GM23248 (cell line): ENCODE measurements at places on chromosomes 7 and 10. TPM values are rescaled to one million over a fixed set of nuclear protein-coding genes. Genes with fewer than 3 reads are reported as not detected.
A peak's percentile ranks its signal among the peaks of the same experiment; 100 is the strongest.

Gene FXYD4
- not detected in 2 replicates for total RNA-seq

Gene ADARB2
- not detected in 2 replicates for total RNA-seq

Gene PNLIPRP1
- not detected in 2 replicates for total RNA-seq

Gene RBM20
- 0.13 TPM in 1 of 2 replicates, not detected in the other for total RNA-seq

Gene HOXA7
- total RNA-seq: 3.4 and 6.6 TPM in 2 replicates

Gene TAS2R41
- total RNA-seq: not detected in 2 replicates

Gene GPRIN2
- total RNA-seq: not detected in 2 replicates

DNA sequence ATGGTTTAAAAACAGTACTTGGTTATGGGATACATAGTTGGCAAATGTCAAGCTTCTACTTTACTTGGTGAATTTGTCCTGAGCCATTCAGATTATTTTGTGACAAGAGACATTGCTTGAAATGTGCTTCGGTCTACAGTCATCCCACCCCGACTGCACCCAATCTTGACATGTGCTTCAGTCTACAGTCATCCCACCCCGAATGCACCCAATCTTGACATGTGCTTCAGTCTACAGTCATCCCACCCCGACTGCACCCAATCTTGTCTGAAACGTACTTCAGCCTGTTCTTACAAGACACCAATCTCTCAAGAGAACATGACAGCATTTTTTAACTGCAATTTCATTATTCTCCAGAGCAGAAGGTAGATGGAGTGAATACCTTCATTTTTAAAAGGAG is 47.8 kb downstream of the PRKCQ start:
- no peaks in the 10 kb centered on the region for H3K4me1 ChIP-seq
- H3K27ac ChIP-seq: no peak overlapping the region
- H3K27me3 ChIP-seq: peaks cover 4% of the 10 kb centered on the region; the same call in 1 of the 2 replicates
- no peak overlapping the region for H3K4me3 ChIP-seq
- no peak for DNase-seq

- no peaks in the 10 kb centered on the region for H3K27me3 ChIP-seq
- no peaks in the 10 kb centered on the region for H3K36me3 ChIP-seq
Measured at GRCh38 chr7:30795161-30795948, 24.1 kb downstream of the MINDY4 start.

GRCh38 chr10:47262606-47263533 is 37.1 kb upstream of the GDF10 start:
- DNase-seq: peak; percentile 43
- H3K36me3 ChIP-seq: no peaks in the 10 kb centered on the region
- no peaks in the 10 kb centered on the region for H3K4me1 ChIP-seq
- H3K27ac ChIP-seq: no peak overlapping the region

DNA sequence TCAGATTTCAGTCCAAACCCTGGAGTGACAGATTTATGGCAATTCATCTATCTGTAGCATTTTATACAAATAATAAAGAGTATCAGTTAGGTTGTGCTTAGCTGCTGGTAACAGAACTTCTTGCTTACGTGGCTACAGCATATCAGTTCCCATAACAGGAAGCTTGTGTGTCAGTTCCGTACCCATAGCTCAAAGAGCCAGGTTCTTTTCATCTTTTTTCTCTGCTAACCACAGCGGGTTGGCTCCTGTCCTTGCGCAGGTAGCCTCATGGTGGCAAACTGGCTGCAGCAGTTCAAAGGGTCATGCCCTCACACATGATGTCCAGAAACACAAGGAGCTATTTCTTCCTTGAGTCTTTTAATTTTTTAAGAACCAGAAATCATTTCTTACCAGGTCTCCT is 1041.8 kb downstream of the GATA3 start:
- no peak overlapping the region for H3K27ac ChIP-seq
- no peak overlapping the region for H3K4me3 ChIP-seq
- DNase-seq: no peak
- no peaks in the 10 kb centered on the region for H3K27me3 ChIP-seq
- no peaks in the 10 kb centered on the region for H3K4me1 ChIP-seq

GRCh38 chr10:120593693-120594092 is 136.7 kb downstream of the PLPP4 start:
- 0 out of 2 replicates have a peak, but pooled peaks cover 6% of the 10 kb centered on the region for H3K36me3 ChIP-seq
- H3K27ac ChIP-seq: no peak overlapping the region
- DNase-seq: no peak
- H3K4me1 ChIP-seq: no peaks in the 10 kb centered on the region
- H3K27me3 ChIP-seq: no peaks in the 10 kb centered on the region

- no peak for DNase-seq
- H3K4me1 ChIP-seq: peaks cover 8% of the 10 kb centered on the region
- no peak overlapping the region for H3K4me3 ChIP-seq
- H3K27ac ChIP-seq: no peak overlapping the region
- no peaks in the 10 kb centered on the region for H3K36me3 ChIP-seq
- no peaks in the 10 kb centered on the region for H3K27me3 ChIP-seq
Measured at GRCh38 chr7:43143918-43144589, 31.6 kb downstream of the HECW1 start.

- H3K4me1 ChIP-seq: peaks cover 3% of the 10 kb centered on the region
- no peak overlapping the region for H3K27ac ChIP-seq
- H3K4me3 ChIP-seq: no peak overlapping the region
- DNase-seq: peak; percentile 25
- H3K36me3 ChIP-seq: no peaks in the 10 kb centered on the region
Measured at GRCh38 chr10:76080991-76081390, 649.6 kb downstream of the LRMDA start.

GRCh38 chr7:80775482-80775881 is 137.0 kb downstream of the CD36 start:
- peaks cover 83% of the 10 kb centered on the region for H3K36me3 ChIP-seq
- H3K27me3 ChIP-seq: no peaks in the 10 kb centered on the region
- H3K4me1 ChIP-seq: peaks cover 36% of the 10 kb centered on the region
- peak; percentile 30 for DNase-seq

- no peak overlapping the region for H3K27ac ChIP-seq
- peak; percentile 55 for DNase-seq
- H3K27me3 ChIP-seq: no peaks in the 10 kb centered on the region
- no peaks in the 10 kb centered on the region for H3K36me3 ChIP-seq
- peaks cover 9% of the 10 kb centered on the region; the same call in 1 of the 2 replicates for H3K4me1 ChIP-seq
Measured at GRCh38 chr7:37901890-37902524, 14.6 kb downstream of the SFRP4 start.

GRCh38 chr7:70608229-70608628 is 523.7 kb upstream of the GALNT17 start:
- DNase-seq: no peak
- H3K4me1 ChIP-seq: no peaks in the 10 kb centered on the region
- no peak overlapping the region for H3K4me3 ChIP-seq
- no peaks in the 10 kb centered on the region for H3K27me3 ChIP-seq
- no peak overlapping the region for H3K27ac ChIP-seq
- H3K36me3 ChIP-seq: no peaks in the 10 kb centered on the region

DNA sequence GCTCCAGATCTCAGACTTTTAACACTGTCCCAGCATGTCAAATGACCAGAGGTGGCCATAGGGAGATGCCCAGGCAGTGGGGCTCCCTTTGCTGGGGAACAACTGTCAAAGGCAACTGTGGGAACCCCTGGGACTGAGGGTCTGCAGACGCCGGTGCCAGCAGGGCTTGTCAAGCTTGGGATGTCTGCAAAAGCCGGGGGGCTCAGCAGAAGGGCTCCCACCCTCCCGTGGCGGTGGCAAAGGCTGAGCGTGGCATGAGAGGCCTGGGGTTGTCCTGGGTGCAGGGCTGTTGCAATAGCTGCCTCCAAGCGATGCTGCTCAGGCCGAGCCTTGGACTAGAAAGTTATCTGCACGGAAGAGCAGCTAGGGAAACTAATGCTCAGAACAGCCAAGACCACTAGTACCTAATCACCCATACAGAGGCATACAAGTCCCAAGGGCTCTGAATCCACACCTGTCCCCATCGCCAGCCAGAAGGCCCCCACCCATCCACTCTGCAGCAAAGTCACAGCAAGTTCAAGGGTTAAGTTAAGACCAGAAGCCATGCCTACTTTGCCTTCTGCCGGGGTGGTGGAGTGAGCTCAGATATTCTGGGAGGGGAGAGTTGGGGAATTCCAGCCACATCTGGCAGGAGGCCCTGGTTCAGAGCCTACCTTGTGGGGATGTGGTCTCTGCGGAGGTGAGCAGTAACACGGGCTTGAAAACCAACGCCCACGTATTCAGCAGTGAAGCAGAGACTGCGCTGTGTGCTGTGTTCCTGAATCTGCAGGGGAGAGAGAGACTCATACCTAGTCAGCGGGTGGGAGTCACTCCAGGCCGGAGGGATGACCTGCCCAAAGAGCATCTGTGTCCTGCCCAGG is 4.6 kb downstream of the SH2B2 start:
- no peak overlapping the region for H3K27ac ChIP-seq
- 0 out of 2 replicates have a peak, but pooled peaks cover 9% of the 10 kb centered on the region for H3K27me3 ChIP-seq
- no peak overlapping the region for H3K4me3 ChIP-seq
- H3K36me3 ChIP-seq: no peaks in the 10 kb centered on the region

GRCh38 chr10:17838080-17838648 is 29.0 kb downstream of the MRC1 start:
- no peak overlapping the region for H3K27ac ChIP-seq
- H3K27me3 ChIP-seq: no peaks in the 10 kb centered on the region
- H3K4me3 ChIP-seq: no peak overlapping the region
- no peak for DNase-seq
- H3K36me3 ChIP-seq: no peaks in the 10 kb centered on the region
